ENCODE measurements at places on chromosomes 3 and 15.

DNA sequence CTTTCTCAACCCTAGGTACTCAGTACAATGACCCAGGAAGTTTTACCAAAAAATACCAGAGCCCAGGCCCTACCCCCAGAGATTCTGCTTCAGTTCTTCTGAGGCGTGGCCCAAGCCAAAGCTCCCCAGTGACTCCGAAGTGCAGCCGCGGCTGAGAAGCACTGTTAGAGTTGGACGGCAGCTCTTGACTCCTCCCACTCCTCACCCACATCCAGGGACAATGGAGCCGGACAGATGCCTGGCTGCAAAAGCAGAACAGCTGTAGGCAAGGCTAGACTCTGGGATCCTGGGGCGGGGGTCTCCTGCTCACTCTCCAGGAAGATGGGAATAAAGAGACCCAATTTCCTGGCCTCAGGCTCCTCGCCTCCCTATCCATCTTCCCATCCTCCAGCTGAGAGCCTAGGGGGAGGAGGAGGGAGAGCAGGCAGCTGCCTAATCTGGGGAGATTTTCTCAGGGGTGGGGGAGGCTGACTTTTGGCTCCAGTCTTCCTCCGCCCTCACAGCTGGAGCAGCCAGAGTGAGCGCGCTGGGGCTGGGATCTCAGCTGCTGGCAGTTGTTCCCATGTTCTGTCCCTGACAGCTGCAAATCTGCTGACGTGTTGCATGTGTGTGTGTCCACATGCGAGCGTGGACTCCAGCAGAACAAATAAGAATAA, 223.8 kb downstream of the OPA1 start:
- DNase-seq = peak; percentile 97
- no peaks in the 10 kb centered on the region for H3K27me3 ChIP-seq
- peaks cover 49% of the 10 kb centered on the region for H3K4me1 ChIP-seq
- H3K27ac ChIP-seq = peak overlapping the region; percentile 91

DNA sequence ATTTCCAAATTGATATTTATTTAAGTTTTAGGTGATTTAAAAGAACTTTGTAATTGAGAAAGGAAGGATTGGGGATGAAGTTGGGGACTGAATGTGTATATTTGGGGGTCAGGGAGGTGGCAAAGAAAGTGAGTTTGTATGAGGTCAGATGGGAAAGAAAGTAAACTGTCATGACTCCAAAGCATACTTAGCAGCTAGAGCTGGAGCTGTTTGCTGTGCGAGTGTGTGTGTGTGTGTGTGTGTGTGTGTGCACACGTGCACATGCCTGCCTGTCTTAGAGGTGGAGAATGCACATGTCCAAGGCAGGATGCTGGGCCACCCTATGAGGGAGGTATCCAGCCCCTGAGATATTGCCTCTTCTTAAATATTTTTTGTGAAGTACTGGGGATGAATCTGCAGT, 21.0 kb downstream of the BOC start:
- no peak overlapping the region for H3K4me3 ChIP-seq
- DNase-seq = no peak
- no peaks in the 10 kb centered on the region for H3K36me3 ChIP-seq
- peaks cover 9% of the 10 kb centered on the region for H3K4me1 ChIP-seq

DNA sequence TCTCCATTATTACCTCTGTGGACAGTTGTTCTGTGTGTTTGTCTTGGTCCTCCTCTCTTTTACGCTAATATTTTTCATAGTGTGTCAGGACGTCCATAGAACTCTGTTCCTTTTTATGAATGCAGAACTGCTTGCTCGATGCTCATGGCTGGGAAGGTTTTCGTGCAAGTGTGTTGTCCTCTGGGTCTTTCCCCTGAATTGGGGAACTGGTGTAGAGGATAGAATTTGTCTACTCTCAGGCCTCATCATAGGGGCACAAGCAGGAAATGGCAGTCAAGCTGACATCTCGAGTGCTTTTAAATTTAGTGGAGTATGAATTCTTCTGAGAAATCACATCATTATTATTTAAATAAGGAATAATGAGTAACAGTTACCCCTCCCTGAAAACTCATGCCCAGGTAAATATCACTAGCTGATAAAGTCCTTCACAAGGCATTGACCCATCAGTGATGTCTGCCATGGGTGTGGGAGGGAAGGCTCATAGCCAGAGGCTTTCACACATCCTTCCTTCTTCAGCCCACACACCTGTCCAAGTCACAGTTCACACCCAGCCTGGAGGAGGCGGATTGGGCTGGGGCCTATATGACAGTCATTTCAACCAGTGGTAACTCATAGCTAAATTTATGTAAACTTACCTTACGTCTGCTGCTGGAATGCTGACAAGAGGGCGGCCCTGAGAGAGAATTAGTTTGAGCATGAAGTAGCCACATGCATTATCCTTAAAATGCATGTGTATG, 226.1 kb downstream of the PLCL2 start:
- no peaks in the 10 kb centered on the region for H3K27me3 ChIP-seq
- H3K4me1 ChIP-seq = no peaks in the 10 kb centered on the region
- H3K27ac ChIP-seq = no peak overlapping the region
- DNase-seq = no peak

DNA sequence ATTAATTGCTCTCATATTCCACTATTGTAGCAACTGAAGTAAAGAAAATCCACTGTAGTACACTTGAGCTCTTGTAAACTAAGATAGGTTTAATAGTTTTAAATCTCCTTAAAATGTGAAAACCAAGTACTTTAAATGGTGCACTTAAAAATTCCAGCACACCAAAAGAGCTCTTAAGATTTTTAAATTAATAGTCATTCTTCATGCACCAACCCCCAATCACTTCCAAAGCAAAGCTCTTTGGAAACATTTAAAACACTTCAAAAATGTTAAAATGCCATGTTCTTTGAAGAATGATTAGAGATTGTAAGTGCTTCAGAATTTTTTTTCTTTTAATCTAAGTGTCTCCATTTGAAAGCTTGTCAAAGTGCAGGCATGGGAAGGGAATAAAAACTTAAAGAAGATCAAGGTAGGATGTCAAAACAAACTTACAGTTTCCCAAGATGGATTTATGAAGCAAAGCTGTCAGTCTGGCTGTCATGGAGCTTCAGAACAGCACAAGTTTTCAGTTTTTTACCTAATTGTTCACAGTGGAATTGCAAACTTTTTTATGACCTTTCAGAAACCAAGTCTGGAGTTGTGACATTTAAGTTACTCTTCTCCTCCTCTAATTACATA, 84.3 kb downstream of the ARPP21 start:
- no peak for DNase-seq
- no peak overlapping the region for H3K4me3 ChIP-seq
- H3K27ac ChIP-seq = no peak overlapping the region

DNA sequence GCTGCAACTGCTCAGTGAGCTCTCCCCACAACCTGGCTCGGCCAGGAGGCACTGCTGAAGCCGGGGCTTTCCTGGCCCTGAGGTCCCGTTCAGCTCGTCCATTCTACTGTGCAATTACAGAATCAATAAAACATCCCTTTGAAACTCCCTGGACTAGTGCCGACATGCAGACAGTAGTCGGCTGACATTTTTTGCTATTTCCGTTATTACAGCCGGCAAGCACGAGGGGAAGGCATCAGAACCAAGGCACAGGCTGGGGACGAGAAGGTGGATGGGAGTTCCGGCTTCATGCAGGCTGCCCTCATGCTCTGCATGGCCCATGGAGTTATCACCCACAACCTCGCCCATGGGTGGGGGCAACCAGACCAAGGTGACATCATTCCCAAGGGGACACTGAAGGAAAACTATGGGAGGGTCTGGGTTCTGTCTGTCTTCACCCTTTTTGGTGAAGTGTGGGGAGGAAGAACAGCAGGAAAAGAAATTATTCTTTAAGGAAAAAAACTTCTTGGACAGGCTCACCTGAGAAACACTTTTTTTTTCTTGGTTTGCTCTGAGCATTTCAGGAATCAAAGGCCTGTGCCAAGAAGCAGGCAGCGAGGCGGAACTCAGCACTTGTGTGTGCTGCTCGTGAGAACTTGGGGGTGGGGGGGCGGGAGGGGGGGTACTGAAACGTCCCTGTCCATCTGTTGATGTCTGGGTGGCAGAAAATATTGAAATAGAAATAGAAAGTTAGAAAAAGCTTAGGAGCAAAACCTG, 154.5 kb downstream of the FOXP1 start:
- peaks cover 14% of the 10 kb centered on the region for H3K4me1 ChIP-seq
- peak overlapping the region; percentile 53 for H3K27ac ChIP-seq
- H3K27me3 ChIP-seq = no peaks in the 10 kb centered on the region
- peak; percentile 44 for DNase-seq
- H3K4me3 ChIP-seq = no peak overlapping the region
- H3K36me3 ChIP-seq = no peaks in the 10 kb centered on the region

- no peak overlapping the region for H3K4me3 ChIP-seq
- H3K27ac ChIP-seq = no peak overlapping the region
- H3K4me1 ChIP-seq = peaks cover 25% of the 10 kb centered on the region
- H3K27me3 ChIP-seq = no peaks in the 10 kb centered on the region
- DNase-seq = no peak
- no peaks in the 10 kb centered on the region for H3K36me3 ChIP-seq
Observed at GRCh38 chr3:139123377-139124095, 78.8 kb upstream of the PRR23C start.

GRCh38 chr15:91521996-91522395, 331.5 kb upstream of the SLCO3A1 start:
- no peak overlapping the region for H3K4me3 ChIP-seq
- no peaks in the 10 kb centered on the region for H3K27me3 ChIP-seq

GRCh38 chr3:66014651-66015050, 24.1 kb downstream of the MAGI1 start:
- H3K27me3 ChIP-seq = no peaks in the 10 kb centered on the region
- no peak for DNase-seq
- peaks cover 56% of the 10 kb centered on the region for H3K4me1 ChIP-seq
- H3K36me3 ChIP-seq = no peaks in the 10 kb centered on the region

DNA sequence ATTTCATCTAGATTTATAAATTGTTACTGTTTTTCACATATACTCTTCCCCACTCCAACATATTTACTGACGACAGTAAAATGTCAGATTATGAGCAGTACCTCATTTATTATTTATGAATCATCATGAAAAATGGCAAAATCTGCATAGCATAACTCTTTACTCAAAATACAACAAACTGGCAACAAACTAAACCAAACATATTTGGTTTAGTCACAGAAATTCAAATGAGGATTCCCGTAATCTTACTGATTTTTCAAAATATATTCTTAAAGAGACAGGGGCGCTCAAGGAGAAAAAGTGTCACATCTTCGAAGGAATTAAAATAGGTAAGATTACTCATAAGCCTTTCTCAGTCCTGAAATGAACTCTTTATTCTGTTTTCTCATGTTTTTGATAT, 3.0 kb upstream of the GPR87 start:
- H3K27ac ChIP-seq = no peak overlapping the region
- no peak for DNase-seq
- H3K27me3 ChIP-seq = no peaks in the 10 kb centered on the region
- no peak overlapping the region for H3K4me3 ChIP-seq
- no peaks in the 10 kb centered on the region for H3K36me3 ChIP-seq
- H3K4me1 ChIP-seq = no peaks in the 10 kb centered on the region

DNA sequence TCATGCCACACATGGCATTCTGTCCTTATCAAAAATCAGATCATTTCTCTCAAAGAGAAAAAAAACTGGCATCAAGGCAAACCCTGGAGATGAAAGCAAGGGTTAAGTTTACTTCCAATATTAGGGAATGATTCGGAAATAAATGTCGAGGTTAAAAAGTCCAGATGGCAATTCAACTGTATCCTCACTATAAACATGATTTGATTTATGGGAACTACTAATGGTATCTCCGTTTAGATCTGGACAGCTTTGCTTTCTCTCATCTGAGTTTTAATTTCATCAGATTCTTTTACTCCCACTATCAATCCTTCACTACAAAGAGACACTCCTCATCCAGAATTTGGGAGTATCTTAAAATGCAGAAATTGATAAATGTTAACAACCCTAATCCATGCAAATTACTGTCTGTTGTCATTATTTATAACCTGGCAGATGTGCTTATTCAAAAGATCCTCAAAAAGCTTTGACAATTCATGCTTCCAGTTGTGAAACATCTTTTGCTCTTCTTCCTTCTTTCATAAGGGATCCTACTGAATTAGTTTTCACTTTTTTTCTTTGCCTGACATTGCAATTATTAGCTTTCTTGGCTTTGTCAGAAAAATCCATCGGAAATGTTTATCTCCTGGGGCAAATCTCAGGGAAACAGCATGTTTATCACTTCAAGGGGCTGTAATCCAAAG, 903.2 kb downstream of the MCTP2 start:
- no peak overlapping the region for H3K27ac ChIP-seq
- H3K36me3 ChIP-seq = no peaks in the 10 kb centered on the region
- no peak overlapping the region for H3K4me3 ChIP-seq
- no peak for DNase-seq

DNA sequence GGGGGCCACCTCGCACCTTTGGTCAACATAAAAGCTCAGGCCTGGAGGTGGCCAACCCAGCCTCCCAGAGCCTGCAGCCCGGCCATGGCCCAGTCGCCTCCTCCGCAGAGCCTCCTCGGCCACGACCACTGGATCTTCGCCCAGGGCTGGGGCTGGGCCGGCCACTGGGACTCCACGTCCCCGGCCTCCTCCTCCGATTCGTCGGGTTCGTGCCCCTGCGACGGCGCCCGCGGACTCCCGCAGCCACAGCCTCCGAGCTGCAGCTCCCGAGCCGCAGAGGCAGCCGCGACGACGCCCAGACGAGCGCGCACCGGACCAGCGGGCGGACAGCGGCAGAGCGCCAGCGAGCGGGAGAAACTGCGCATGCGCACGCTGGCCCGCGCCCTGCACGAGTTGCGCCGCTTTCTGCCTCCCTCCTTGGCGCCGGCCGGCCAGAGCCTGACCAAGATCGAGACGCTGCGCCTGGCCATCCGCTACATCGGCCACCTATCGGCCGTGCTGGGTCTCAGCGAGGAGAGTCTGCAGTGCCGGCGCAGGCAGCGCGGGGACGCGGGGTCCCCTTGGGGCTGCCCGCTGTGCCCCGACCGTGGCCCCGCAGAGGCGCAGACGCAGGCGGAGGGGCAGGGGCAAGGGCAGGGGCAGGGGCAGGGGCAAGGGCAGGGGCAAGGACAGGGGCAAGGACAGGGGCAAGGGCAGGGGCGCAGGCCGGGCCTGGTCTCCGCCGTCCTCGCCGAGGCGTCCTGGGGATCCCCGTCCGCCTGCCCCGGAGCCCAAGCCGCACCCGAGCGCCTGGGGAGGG, at the start of gene MESP2:
Gene MESP2 (plus strand): TSS at position 59 of the 799 bp plus-strand sequence. CDS start 26 bp downstream, at position 85.
- H3K27me3 ChIP-seq = no peaks in the 10 kb centered on the region
- DNase-seq = peak; percentile 87
- H3K36me3 ChIP-seq = no peaks in the 10 kb centered on the region
- H3K27ac ChIP-seq = peak within 1 kb of the TSS; percentile 20
- H3K4me1 ChIP-seq = peaks cover 31% of the 10 kb centered on the region

- no peak overlapping the region for H3K4me3 ChIP-seq
- no peak overlapping the region for H3K27ac ChIP-seq
- H3K27me3 ChIP-seq = no peaks in the 10 kb centered on the region
- H3K4me1 ChIP-seq = no peaks in the 10 kb centered on the region
- DNase-seq = no peak
Observed at GRCh38 chr3:23761440-23761896, 44.3 kb upstream of the UBE2E1 start.

GRCh38 chr3:84439476-84439875, 519.3 kb upstream of the CADM2 start:
- DNase-seq = no peak
- H3K4me1 ChIP-seq = no peaks in the 10 kb centered on the region
- H3K4me3 ChIP-seq = no peak overlapping the region
- H3K27ac ChIP-seq = no peak overlapping the region

All from body of pancreas (tissue), 4 donors.